Stimulated activated CD8-positive, alpha-beta memory T cell treated with anti-CD3 and anti-CD28 coated beads, Interleukin-15, amount 100 ng/mL, for 4 hours (primary cell): ENCODE measurements at places on chromosomes 4 and X.

DNA sequence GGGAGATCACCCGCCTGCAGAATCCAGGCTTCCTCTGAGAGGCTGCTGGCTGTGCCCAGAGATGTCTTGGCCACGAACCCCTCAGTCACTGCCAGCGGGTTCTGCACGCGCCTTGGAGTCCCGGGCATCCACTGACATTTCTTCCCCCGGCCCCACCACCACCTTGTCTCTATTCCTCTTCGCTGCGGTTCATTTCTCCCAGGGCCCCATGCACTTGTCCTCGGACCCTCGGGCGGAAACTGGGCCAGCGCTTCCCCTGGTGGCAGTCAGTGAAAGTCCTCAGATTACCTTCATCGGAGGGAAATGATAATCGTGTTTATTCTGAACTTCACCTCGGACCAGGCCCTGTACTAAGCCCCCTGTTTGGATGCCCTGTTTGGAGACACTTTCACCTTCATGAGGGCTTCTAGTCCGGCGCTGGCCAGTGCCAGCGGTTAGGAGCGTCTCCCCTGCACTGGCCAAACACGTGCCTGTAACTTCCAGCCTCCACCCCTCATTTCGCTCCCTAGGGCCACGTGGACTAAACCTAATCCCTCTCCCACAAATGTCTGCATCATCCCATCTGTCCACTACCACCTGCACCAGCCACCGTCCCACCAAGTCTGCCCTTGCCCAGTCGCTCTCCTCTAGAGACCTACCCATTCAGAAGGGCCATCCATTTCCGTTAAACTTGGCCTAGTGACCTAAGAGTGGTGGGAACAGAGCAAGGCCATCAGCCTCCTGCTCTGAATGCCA lies 82.0 kb downstream of the DCTD start:
- no peak for DNase-seq

DNA sequence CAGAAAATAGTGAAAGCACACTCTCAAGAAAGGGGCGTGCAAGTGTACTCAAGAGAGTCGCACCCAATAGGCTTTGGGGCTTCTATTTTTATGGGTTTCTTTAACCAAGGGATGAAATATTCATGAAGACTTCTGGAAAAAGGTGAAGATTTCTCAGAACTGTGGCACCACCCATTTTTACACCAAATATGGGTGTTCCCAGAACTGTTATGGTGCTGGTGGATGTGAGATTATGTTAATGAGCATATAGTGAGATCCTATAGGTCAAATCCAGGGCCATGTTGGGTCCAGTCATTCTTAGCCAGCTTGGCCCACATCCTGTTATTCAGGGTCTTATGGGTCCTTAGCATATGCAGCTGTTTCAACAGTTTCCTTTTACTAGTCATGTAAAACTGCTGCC lies 61.0 kb upstream of the SMIM10 start:
- DNase-seq, result no peak

GRCh38 chr4:145722561-145722960 lies 42.6 kb downstream of the C4orf51 start:
- no peak for DNase-seq

DNA sequence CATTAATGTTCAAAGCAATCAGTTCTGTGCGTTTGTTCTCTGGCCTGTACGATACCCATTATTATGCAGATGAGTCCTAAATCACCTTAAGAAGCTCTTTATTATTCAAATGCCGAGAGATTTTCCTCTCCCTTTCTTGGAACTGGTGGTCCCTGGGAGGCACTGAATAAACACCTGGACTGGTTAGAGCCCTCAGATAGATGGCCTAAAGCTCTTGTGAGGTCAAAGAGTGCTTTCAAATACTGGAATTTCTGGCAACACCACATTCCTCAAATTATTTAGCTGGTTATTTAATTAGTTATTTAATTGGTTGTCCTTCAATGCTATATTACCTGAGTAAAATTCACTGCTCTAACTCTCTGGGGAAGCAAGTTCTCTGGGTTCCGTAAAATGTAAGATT lies 3.0 kb downstream of the ARHGEF38 start:
- DNase-seq, result no peak

DNA sequence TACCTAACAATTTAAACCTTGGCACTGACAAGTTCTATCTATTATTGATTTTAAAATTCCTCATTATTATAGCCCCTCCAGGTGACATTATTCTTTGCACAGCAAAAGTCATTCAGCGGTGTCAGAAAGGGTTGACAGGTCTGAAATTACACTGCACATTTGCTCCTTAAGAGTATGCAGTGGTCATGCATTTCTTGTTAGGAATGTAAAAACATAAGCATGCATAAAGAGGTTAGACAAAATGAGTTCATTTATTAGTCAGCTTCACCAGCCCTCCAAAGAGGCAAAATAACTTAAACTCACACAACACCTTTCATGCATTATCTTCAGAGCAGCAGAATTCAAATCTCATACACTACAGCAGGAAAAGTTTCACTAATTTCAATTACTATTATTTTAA lies 158.8 kb downstream of the HNRNPD start:
- DNase-seq, result no peak

GRCh38 chrX:38256019-38256418 lies 35.3 kb upstream of the SRPX start:
- no peak for DNase-seq

DNA sequence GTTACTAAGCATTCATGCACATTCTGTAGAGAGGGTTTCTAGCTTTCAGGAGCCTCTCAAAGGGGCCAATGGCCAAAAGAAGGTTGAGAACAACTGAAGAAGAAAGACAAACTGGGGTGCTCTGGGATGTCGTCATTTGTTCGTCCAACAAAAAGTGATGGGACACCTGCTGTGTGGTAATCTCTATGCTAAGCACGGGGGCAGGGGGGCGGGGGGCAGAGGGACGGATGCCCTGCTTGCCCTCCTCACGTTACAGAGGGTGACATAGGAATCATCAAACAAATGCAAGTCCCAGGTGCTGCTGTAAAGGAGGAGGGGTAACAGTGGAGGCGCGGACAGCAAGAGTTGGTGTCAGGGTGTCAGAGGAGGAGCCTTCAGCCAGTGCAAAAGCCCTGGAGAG lies 12.8 kb upstream of the CRMP1 start:
- no peak for DNase-seq

DNA sequence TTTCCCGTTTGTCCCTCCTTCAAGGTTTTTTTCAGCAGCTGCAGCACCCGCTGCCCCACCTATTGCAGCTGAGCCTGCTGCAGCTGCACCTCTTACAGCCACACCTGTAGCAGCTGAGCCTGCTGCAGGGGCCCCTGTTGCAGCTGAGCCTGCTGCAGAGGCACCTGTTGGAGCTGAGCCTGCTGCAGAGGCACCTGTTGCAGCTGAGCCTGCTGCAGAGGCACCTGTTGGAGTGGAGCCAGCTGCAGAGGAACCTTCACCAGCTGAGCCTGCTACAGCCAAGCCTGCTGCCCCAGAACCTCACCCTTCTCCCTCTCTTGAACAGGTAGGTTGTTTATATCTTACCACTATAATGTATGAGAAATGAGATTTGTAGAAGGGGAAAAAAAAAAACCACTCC lies 4.5 kb downstream of the PRR27 start:
- no peak for DNase-seq

GRCh38 chrX:47129899-47130358 lies 14.6 kb downstream of the NDUFB11 start:
- DNase-seq, result no peak
